HT-29 (cell line): ENCODE measurements at places on chromosomes 2 and 18. TPM values are rescaled to one million over a fixed set of nuclear protein-coding genes. Genes with fewer than 3 reads are reported as not detected.

- no peak for DNase-seq
Observed at GRCh38 chr2:7748717-7749415, 831.7 kb downstream of the RNF144A start.

GRCh38 chr2:98050070-98050469 lies 36.9 kb upstream of the VWA3B start:
- no peak for DNase-seq

- no peak for DNase-seq
Observed at GRCh38 chr2:95052307-95052706, 26.8 kb downstream of the MAL start.

DNA sequence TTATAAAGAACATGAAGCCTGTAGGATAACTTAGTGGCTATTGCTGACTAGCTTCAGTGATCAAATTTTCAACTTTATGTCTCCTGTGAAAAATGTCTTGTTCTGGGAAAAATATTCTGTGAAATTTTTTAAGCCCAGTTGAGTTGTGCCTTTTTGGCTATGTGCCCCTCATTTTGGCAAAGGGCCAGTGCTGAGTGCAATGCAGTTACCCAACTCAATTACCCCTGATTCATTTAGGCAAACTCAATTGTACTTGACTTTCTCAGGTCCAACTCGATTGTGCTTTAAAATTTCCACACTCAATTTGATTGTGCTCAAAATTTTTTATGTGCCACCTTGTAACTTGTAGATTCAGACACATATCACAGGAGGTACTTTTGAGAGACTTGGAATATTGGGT lies 548.8 kb upstream of the NRP2 start:
- no peak for DNase-seq

DNA sequence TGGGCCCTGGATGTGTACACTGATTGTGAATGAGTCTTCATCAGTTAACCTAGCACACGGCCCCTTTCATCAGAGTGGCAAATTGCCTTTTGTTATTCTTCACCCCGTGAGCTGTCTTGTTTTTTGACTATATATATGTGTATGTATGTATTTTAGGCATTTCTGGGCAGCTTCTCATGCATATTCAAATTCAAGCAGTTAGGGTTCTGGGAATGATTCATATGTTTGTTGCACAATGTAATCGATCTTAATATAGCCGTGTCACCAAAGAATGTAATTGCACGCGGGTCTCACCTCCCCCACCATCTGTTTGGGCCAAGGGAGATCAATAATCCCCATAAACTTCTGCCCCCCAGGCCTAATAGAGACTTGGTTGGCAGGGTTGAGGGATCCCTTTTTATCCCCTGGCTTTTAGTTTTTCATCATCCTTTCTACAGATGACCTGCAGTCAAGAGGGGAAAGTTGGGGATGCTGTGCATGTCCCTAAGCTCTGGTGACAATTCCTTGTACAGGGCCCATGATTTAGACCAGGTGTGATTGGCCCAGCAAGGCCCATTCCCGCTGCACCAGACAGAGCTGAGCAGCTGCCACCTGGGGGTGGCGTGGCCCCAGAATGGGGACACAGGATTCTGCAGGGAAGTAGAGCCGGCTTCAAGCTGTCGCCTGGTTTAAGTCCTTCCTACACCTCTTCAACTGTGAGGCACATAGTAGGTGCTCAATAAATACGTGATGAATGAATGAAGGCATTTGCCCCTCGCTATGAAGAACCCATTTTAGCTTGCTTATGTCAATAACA lies 19.2 kb downstream of the KCNF1 start:
- DNase-seq = no peak

The DES gene
- total RNA-seq = 0.63 TPM in 1 of 2 replicates, not detected in the other

The C2orf78 gene
- total RNA-seq = not detected in 2 replicates

The FLACC1 gene
- 0.13 and 1.2 TPM in 2 replicates for total RNA-seq

The SCYGR4 gene
- not detected in 2 replicates for total RNA-seq
